ENCODE measurements at places on chromosomes 4 and X.
A peak's percentile ranks its signal among the peaks of the same experiment; 100 is the strongest.

GRCh38 chrX:136210243-136210642 lies 41.0 kb downstream of the MAP7D3 start:
- peak; percentile 17 for DNase-seq

DNA sequence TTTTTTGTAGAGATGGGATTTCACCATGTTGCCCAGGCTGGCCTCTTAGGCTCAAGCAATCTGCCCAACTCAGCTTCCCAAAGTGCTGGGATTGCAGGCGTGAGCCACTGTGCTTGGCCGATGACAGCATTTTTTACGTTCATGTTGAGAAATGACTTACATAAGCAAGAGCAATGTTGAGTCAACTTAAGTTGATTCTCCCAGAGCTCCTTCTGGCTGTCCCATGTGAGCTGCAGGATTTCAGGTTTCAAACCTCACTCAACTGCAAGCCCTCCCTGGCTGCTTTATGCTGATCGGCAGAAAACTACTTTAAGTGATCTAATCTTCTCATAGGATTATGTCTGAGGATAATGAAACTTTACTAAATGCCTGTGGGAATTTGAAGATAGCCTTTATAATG lies 86.8 kb downstream of the GC start:
- no peak for DNase-seq

- DNase-seq = no peak
These were observed 139.2 kb downstream of the PCDH18 start for GRCh38 chr4:137393044-137393443.

DNA sequence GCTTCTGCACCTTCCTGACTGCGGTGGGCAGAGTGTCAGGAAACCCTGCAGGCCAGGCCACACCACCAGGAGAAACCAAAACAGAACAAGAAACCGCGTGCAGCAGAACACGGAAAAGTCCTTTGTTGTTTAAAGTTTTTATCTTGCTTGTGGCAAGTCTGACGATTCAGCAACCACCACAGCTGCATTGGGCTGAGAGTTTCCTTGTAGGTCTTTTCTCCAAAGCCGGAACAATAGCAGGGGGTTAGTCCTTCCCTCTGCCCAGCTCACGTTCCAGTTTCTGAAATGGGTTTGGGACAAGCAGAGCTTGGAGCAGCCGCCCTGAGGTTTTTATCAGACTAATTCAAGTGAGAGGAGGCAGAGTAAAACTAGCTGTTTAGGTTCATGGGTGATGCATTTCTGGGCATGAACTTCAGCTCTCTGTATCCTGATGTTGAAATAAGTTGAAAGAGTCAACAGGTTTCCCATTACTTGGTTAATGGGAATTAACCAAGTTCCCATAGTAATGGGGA lies 216.9 kb downstream of the PTTG2 start:
- peak; percentile 31 for DNase-seq

DNA sequence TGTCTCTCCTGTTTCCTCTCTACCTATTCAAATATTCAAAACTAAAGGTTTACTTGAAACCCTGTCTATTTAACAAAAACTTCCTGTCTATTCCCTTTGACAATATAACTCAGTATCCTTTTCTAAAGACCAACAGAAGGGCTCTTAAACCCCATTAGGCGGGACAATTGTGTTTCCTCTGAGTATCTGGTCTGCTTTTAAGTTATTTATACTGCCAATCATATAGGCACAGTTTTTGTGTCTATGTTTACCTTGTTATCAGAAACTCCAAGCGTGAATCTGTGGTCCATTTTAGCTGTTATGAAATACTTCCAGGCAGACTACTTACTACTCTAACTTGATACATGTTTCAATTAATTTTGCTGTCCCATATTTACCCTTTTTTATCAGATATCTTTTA lies 350.0 kb upstream of the CTSO start:
- no peak for DNase-seq

DNA sequence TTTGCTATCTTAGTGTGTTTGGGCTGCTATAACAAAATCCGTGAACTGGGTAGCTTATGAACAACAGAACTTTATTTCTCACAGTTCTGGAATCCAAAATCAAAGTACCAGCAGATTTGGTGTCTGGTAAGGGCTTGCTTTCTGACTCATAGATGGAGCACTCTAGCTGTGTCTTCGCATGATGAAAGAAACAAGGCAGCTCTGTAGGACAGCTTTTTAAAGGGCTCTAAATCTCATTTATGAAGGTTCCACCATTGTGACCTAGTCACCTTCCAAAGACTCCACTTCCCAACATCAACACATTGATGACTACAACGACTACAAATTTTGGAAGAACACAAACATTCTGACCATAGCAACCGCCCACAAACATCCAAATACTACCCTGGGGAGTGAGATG lies 158.6 kb upstream of the LCORL start:
- no peak for DNase-seq

- no peak for DNase-seq
These were observed 1.5 kb downstream of the N4BP2 start for GRCh38 chr4:40058121-40058520.

GRCh38 chr4:15139599-15139998 lies 137.3 kb downstream of the CPEB2 start:
- DNase-seq = no peak

DNA sequence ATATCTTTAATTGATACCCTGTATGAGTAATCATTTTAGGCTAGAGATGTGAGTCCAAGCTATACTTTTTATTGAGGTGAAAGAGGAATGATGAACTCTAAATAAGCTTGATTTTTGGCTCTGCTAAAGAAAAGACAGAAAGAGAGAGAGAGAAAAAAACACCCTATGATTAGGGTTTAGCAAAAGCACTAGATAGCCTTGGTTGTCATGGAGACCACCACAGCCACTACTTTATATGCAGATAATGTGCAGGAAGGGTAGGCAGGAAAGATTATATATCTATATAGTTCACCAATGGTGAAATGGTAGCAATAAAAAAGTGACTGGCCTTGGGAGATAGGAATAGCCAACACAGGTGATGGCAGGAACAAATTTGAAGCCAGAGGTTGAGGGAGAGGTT lies 69.9 kb upstream of the CAMK2D start:
- DNase-seq = no peak

GRCh38 chrX:12360383-12360782 lies 222.1 kb downstream of the FRMPD4 start:
- DNase-seq = no peak

- DNase-seq = no peak
These were observed 24.5 kb downstream of the DAPP1 start for GRCh38 chr4:99841129-99841528.

DNA sequence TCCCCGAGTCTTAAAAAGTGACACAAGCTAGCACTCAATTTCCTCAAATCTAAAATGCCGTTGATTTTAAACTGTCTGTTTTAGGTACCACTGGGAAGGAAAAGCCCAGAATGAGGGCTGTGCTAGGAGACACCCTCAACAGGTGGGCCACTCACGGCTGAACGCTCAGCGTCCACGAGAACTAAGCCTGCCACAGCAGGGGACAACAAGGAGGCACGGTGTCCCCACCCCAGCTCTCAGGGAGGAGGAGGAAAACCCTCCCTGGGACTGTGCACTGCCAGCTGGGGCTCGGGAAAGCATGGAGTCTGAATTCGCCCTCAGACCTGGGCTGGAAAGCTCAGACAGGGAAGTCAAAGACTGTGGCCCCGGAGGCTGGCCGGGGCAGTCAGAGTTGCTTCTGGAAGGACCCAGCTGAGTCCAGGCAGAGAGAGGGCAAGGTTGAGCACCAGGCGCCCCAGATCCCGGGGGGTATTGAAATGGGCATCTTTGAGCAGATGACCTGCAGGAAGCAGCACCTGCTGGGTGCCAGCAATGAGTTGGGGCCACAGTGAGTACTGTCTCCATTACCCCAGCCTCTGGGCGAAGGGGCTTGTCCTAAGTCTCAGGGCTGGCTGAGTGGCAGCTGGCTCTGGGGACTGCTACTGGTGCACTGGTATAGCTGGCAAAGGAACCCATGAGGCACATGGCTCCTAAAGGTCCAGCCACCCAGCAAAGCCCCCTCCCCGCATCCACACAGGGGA lies 769 bp upstream of the CPZ start:
- no peak for DNase-seq

- no peak for DNase-seq
These were observed 311.6 kb upstream of the DIAPH2 start for GRCh38 chrX:96373047-96373355.

- DNase-seq = peak; percentile 62
These were observed 60.8 kb downstream of the ZNF732 start for GRCh38 chr4:244471-244870.

- DNase-seq = no peak
These were observed 232.4 kb downstream of the PPP3CA start for GRCh38 chr4:101114936-101115372.

All from inflammatory macrophage (primary cell).